Stimulated activated CD8-positive, alpha-beta memory T cell treated with anti-CD3 and anti-CD28 coated beads, Interleukin-7, amount 100 ng/mL, for 4 hours (primary cell): ENCODE measurements at places on chromosomes 2 and 18.

DNA sequence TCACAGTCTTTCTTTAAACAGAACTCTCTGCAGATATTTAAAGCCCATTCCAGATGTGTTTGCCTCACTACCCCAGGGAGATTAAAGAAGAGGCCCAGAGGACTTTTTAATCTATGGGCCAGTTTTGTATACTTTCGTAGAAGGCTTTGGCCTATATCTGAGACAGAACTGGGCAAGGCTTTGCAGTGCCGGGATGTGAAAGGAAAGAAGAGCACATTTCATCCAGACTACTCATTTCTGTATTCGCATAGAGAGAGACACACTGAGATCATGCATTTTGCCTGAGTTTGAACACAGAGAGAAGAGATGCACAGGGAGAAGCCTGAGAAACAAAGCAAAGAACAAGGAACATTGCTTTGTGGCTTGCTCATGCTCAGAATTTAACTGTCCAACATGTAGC is 54.9 kb upstream of the SLC5A7 start:
- DNase-seq = no peak

DNA sequence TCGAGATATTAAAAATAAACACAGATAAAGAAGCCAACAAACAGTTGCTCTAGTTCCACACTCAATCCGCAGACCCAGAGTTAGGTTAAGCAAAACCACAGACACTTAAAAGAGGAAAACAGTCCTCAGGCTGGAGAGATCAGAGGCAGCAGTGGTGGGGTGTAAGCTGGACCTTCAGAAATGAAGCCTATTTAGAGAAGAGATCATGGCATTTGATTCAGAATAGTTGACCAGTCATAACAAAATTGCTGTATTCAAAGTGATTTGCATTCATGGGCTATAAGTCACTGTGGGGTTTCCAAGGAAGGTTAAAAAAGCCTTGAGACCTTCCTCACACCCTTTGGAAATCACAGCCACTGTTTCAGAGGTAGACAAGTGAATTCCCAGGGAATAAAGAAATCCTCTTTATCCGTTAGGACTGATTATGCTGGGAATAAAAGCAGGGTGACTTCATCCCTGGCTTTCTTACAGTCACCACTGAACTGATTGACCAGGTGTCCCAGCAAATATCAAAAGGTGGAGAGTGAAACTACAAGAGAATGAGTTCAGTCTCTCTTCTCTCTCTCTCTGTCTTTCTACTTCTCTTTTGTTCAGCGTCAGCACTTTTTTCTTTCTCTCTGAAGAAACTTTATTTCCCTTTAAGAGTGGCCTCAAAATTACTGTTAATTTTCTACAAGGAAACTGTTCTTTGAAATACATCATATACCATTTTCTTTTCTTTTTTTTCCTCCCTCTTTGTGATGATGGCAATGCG is 171.8 kb upstream of the PIK3C3 start:
- DNase-seq = no peak

GRCh38 chr18:9907867-9908266 is 5.9 kb upstream of the VAPA start:
- DNase-seq = no peak

DNA sequence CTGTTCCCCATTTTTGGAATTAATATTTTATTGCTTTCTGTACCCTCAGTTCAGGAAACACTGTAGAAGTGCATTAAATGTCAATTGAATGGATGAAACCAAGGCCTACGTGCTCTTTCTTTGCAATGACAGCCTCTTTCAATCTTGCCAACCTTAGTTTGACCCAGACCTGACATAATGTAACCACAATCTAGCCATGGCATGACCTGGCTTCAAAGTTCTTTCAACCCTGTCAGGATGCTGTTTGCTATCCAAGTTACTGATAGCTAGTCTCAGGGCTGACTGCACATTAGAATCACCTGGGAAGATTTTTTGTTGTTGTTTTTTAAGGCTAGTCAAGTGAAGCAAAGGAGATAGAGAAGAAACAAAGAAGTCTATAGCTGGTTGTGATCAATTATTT is 190.9 kb upstream of the PKDCC start:
- no peak for DNase-seq

- no peak for DNase-seq
Measured at GRCh38 chr2:182594286-182594685, 121.8 kb upstream of the DNAJC10 start.

GRCh38 chr18:77203071-77203470 is 46.6 kb upstream of the GALR1 start:
- no peak for DNase-seq

- DNase-seq = no peak
Measured at GRCh38 chr2:237872178-237872887, 12.9 kb downstream of the RAMP1 start.

DNA sequence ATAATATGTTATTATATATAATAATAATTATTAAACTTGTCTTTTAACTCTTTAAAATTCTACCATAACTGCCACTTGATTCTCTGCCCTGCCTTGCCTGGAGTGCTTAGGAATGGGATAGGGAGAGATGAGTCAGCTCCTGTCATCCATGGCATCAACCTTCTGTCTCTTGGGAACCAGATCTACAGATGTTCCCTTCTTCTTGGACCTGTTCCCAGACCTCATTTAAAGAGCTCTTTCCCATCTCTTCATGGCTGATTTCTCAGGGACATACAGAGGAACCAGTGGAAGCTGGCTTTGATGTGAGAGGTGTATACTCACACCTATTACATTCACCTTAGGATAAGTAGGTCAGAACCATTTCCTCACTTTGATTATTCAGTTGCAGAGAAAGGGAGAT is 155.3 kb upstream of the MYO3B start:
- DNase-seq = no peak

- no peak for DNase-seq
Measured at GRCh38 chr2:120758181-120759144, 22.8 kb downstream of the GLI2 start.

DNA sequence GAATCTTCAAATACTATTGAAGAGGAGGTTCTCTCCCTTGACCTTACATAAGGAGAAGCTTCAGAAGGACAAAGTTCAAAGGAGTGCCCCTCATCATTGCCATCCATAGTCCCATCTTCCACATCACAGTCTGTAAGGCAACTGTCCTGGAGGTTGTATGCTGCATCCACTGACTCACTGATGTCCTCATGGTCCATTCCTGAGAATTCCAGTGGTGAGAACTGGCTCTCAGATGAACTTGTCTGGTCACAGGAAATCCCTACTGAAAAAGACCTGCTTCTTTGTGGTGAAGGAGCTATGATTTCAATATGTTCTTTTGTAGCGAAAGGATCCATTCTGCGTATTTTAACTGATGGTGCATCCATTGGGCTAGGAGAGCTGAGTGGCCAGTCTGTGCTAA is 52.2 kb downstream of the EIF2AK3 start:
- no peak for DNase-seq

GRCh38 chr18:63994783-63995399 is 25.0 kb downstream of the SERPINB8 start:
- DNase-seq = no peak

DNA sequence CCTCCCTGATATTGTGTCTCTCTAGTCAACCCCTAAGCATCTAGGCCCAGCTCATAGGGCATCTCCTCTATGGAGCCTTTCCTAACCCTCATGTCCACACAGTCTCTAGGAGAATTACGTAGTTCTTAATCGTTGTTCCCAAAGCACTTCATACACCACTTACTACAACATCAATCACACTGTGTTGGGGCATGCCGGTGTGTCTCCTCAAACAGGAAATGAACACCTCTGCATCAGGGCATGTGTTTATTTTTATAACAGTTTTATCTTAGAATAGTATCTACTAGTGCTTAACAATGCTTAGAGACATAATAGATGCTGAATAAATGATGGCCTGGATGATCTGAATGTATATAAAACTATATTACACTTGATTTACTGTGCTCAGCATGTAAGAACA is 19.7 kb downstream of the CYP1B1 start:
- no peak for DNase-seq

DNA sequence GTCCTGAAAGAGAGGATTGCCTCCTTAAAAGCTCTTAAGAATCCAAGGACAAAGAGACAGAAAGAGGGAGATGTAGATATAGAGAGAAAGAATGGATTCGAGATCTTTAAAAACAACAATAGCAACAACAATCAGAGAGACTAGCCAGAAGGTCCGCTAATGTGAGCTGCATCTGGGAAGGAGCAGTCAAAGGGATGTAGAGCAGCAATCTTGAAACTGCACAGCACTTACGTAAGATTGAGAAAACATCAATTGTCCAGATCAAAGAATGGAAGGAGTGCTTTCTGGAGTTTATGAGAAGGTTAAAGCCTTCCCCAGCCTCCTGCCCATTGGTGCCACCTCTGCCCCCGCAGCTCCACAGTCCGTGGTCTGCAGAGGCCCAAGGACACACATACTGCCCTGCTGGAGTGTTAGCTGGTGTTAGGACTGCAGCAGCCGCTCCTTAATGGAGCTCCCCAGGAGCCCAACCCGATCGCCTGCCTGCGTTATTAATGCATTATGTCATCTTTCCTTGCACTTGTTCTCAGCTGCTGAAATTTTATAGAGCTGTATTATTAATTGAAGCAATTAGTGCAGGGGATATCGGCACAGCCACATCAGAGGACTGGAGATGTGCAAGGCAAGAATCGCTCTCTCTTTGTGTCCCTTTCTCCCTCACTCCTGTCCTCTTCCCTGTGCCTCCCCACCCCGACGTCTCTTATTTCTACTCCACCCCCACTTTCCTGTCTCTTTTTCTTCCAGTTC is 94.2 kb upstream of the STPG4 start:
- DNase-seq = no peak

DNA sequence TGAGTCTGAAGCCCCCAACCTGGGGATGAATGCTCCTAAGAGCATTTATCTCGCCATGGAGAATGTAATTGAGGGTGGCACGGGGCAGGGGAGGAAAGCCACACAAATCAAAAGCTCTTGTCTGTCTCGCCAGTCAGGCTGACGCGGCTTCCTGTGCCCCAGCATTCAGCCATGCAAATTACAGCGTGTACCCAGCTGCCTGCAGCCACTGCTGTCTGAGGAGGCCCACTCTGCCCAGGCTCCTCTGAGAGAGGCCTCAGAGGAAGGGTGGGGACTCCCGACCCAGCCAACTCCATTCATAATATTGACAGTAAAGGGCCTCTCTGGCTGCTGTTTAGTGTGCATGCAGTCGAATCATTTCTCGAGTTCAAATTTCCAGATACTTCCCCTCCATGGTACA is 22.0 kb downstream of the SMAD7 start:
- no peak for DNase-seq

- no peak for DNase-seq
Measured at GRCh38 chr2:240990726-240991377, 7.6 kb upstream of the SNED1 start.

DNA sequence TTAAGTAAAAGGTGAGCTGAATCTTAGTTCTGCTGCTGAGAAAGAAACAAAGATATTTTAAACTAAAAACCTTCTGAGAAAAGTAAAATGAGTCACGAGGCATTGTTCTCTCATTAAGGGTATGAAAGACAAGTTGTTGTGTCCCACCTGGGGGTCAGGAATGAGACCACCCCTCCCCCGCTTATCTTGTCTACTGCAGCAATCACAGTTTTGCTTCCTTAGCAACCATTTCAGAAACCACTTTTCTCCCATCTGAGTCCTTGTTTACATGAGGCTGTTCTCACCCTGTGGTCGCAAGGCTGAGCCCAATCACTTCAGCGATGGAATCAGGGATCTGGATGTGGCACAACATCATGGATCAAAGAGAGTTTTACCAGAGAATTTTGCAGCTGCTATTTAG is 377.6 kb upstream of the NETO1 start:
- DNase-seq = no peak

- no peak for DNase-seq
Measured at GRCh38 chr2:46873604-46874068, 42.0 kb downstream of the MCFD2 start.

- no peak for DNase-seq
Measured at GRCh38 chr2:103176294-103176915, 414.6 kb downstream of the TMEM182 start.

DNA sequence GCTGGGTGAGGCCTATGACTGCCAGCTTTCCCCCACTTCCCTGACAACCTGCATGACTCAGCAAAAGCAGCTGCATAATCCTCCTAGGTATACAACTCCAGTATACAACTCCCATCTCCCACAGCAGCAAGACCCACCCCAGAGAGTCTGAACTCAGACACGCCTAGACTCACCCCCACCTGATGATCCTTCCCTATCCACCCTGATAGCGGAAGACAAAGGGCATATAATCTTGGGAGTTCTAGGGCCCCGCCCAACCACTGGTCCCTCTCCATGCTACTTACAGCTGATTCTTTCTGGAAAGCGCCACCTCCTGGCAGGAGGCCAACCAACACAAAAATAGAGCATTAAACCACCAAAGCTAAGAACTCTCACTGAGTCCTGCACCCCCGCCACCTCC is 296.5 kb downstream of the DCC start:
- DNase-seq = no peak

- no peak for DNase-seq
Measured at GRCh38 chr2:127155028-127155581, 48.2 kb upstream of the BIN1 start.

GRCh38 chr18:45871431-45872084 is 46.1 kb downstream of the SIGLEC15 start:
- no peak for DNase-seq
